ENCODE measurements at places on chromosomes 3 and 15. TPM values are rescaled to one million over a fixed set of nuclear protein-coding genes. Genes with fewer than 3 reads are reported as not detected.

GRCh38 chr3:87069971-87070370 is 79.0 kb upstream of the VGLL3 start:
- DNase-seq, result no peak

- DNase-seq, result no peak
These were observed 53.3 kb upstream of the KY start for GRCh38 chr3:134704133-134704532.

- no peak for DNase-seq
These were observed 30.4 kb downstream of the ACKR2 start for GRCh38 chr3:42839616-42840015.

DNA sequence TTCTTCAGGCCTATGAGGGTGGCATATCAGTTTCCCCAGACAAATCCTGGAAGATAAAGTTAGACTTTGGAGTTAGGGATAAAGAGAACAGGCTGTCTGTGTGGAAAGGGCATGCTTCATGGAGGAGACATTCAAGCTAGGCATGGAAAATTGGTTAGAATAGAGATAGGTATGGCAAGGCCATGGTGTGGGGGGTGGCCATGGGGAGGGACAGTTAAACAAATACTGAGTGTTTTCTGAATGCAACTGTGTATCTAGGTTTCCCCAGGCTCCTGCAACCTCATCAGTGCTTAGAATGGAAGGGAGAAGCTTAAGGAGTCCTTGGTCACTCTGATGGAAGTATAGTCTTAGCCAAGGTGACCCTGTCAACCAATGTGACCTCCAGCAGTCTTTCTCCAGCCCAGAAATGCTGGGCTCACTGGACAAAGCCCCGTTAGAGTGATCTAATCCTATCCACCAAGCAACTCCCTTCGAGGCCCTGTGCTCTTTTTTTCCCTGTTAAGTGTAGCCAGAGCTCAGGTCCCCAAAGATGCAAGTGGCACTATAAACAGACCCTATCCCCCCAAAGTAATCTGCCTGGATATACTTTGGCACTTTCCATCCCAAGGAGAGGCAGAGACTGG is 5.5 kb upstream of the PKM start:
- DNase-seq, result no peak

GRCh38 chr15:59491062-59491461 is 53.1 kb downstream of the FAM81A start:
- no peak for DNase-seq

DNA sequence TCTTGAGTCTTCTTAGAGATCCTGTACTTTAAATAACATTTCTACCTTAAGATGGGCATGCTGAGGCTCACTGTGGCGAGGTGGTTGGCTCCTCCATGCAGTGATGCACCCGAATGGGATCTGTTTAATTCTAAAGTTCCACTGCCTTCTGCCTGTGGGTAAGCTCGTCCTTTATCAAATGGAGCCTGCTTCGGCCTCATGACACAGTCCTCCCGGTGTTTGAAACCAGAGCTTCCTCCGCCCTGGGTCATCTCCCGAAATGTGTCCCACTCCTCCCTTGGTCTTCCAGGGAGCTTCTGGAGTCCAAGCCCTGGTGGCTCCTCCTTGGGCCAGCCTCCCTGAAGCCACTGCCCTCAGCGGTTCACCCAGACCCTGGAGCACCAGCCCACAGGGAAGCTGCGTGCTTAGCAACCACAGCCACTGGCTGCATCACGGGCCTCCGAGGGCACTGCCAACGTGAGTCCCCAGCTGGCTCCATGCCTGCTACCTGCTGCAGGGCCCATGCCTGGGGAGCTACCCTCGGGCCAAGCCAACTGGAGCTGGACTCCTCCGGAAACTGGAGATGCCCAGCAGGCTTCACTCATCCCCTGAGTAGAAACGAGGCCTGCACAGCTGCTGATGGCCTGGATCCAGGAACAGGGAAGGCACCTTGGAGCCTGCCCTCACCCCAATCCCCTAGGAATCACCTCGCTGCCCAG is 3.3 kb downstream of the RHCG start:
- DNase-seq, result peak; percentile 33

GRCh38 chr3:129835198-129835597 is 58.3 kb downstream of the TMCC1 start:
- no peak for DNase-seq

DNA sequence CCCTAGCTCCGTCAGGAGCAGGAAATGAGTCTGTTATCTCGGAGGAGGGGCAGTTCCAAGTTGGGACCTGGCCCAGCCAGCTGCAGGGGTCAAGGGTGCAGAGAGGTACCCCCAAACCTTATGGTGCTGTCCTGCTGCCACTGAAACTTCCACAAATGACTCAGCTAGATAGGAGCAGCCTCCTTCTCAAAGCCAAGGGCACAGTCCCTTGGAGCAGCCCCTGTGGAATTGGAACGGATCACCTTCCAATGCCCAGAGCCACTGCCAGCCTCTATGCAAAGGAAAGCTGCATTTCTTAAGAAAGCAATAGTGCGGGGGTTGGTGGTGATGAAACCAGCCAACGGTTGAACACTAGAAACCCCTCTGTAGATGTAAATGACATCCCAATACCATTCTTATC is 19.6 kb upstream of the LRRK1 start:
- DNase-seq, result no peak

- no peak for DNase-seq
These were observed 1181.4 kb downstream of the ROBO2 start for GRCh38 chr3:78221300-78221699.

Gene MYZAP
- total RNA-seq, result not detected

Gene CCR1
- 0.19 TPM for total RNA-seq

Gene SV2B
- 0.20 TPM for total RNA-seq

Gene SLC6A1
- total RNA-seq, result not detected

Gene SKIL
- total RNA-seq, result 21.9 TPM

Gene CHAC1
- total RNA-seq, result 16.3 TPM

All from activated naive CD4-positive, alpha-beta T cell treated with anti-CD3 and anti-CD28 coated beads, Interleukin-2, amount 50 U/mL, for 72 hours (primary cell).